ENCODE measurements at places on chromosomes 6 and 20.
A peak's percentile ranks its signal among the peaks of the same experiment; 100 is the strongest.

- no peak for DNase-seq
Measured at GRCh38 chr6:32045811-32046449, 7.7 kb downstream of the CYP21A2 start.

- no peak for DNase-seq
Measured at GRCh38 chr20:24631173-24631505, 161.7 kb downstream of the SYNDIG1 start.

DNA sequence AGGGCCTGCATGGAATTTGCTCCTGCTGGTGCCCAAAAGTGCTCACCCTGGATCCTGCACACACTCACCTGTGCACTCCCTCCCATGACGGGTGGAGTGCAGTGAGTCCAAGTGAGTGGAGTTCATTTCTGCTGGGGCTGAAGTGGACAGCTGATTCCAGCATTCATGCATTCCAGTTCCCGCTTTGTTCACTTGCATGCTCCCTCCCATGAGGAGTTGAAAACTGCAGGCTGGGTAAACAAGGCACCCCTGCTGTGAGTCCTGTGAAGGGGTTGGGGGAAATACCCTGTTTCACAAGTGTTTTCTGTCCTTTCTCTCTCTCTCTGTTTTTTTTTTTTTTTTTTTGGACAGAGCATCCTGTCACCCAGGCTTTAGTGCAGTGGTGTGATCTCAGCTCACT, 454.1 kb upstream of the NOX3 start:
- DNase-seq = no peak

GRCh38 chr6:161256407-161256806, 17.5 kb downstream of the AGPAT4 start:
- no peak for DNase-seq

GRCh38 chr6:33957892-33958525, 154.2 kb upstream of the MLN start:
- DNase-seq = no peak

DNA sequence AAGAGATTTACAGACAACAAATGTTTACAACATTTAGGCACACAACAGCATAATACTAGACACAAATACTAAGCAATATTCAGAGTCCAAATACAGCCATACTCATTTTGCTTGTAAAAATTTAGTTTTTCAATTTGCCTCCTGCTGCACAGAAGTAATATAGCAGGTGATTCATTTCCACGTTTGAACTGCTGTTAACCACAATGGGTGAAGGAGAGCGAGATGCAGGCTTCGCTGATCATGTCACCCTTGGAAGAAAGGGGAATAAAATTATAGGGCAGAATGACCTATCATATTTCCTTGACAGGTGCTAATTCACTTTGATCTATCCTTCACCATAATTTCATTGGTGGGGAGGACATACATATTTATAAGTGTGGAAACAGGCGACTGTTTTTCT, 643.8 kb upstream of the AGPAT4 start:
- peak; percentile 38 for DNase-seq

DNA sequence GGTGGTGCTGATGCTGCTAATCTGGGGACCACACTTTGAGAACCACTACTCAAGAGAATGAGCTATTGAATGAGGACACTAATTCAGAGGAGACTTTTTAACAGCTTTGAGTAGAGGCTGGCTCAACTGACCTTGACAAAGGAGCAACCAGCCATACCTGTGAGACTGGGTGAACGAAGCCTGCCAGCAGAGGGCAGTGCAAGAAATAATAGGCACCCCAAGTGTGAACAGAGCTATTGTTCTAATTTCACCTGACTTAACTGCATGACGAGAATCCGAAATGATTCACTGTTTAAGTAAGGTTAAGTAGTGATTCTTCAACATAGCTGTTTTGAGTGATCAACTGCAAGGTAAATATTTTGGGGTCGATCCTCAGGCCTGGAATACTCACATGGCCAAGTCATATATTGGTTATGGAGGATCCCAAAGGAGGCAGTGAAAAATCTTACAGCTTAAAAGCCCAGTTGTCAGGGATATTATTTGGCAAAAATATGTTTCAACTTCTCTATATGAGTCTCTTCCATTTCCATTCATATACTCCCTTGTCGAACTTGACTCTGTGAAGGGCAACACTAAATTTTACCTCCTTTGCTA, 550.5 kb upstream of the MARCKS start:
- DNase-seq = no peak
